ENCODE measurements at places on chromosomes 3 and 15.
A peak's percentile ranks its signal among the peaks of the same experiment; 100 is the strongest.

- DNase-seq: no peak
These were observed 190.8 kb upstream of the HES1 start for GRCh38 chr3:193945143-193945542.

GRCh38 chr15:89095073-89095472, 6.8 kb downstream of the ABHD2 start:
- no peak for DNase-seq

GRCh38 chr3:60610441-60611112, 640.7 kb downstream of the FHIT start:
- no peak for DNase-seq

- DNase-seq: no peak
These were observed 1.2 kb downstream of the CGNL1 start for GRCh38 chr15:57377478-57377847.

DNA sequence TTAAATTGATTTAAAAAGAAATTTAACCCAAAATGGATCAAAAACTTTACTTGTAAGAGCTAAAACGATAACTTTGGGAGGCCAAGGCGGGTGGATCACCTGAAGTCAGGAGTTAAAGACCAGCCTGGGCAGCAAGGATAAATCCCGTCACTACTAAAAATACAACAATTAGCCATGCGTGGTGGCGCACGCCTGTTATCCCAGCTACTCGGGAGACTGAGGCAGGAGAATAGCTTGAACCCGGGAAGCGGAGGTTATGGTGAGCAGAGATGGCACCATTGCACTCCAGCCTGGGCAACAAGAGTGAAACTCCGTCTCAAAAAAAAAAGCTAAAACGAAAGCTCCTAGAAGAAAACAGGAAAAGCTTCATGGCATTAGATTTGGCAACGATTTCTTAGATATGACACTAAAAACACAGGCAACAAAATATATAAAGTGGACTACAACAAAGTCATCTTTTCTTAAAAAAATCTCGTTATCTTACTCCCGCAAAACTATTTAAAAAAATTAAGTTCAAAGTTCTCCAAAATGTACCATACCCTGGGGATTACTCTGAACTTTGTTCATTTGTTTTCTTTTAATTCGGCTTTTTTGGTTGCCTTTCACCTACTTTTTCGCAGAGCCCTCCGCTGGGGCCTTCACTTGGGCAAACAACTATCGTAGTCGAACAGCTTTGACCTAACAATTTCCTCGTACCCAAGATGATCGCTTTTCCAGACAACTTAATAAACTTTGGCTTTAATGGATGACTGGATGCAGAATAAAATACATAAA, 2.9 kb downstream of the HDDC3 start:
- DNase-seq: no peak

- no peak for DNase-seq
These were observed 106.3 kb downstream of the ZBTB20 start for GRCh38 chr3:115040673-115041286.

- peak; percentile 6 for DNase-seq
These were observed 3.2 kb upstream of the BMF start for GRCh38 chr15:40111888-40112287.

- no peak for DNase-seq
These were observed 8.7 kb downstream of the U2SURP start for GRCh38 chr3:143010024-143010423.

GRCh38 chr3:186456731-186457191, 87.4 kb downstream of the CRYGS start:
- DNase-seq: no peak

GRCh38 chr15:67097930-67098740, 32.7 kb downstream of the SMAD3 start:
- peak; percentile 77 for DNase-seq

- no peak for DNase-seq
These were observed 60.4 kb downstream of the RYR3 start for GRCh38 chr15:33371159-33371558.

- DNase-seq: peak; percentile 72
These were observed 62.8 kb downstream of the POLR2M start for GRCh38 chr15:57769266-57769665.

DNA sequence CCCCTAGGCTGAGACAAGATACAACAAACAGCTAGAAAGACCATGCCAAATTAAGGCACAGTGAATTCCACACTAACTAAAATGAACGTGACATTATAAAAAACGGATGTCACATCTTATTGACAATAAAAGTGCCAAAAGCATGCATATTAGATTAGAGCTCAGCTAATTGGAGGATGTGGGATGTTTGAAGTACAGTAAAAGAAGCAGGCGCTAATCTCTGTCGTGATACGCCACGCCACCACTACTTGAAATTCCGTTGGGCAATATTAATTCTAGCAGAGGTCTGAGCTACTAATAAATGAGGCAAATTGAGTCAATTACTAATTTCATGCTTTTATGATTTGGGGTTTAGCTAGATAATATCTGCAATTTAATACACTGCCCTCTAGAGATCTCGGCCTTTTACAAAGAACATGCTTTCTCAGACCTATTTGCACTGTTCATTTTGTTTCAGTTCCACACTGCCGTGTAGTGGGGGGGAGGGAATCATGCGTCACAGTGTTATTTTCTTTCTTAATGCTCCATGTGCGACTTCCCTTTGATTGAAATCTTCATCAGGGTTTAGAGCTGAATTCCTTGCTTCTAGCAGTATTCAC, 52.9 kb upstream of the ROBO2 start:
- DNase-seq: no peak

DNA sequence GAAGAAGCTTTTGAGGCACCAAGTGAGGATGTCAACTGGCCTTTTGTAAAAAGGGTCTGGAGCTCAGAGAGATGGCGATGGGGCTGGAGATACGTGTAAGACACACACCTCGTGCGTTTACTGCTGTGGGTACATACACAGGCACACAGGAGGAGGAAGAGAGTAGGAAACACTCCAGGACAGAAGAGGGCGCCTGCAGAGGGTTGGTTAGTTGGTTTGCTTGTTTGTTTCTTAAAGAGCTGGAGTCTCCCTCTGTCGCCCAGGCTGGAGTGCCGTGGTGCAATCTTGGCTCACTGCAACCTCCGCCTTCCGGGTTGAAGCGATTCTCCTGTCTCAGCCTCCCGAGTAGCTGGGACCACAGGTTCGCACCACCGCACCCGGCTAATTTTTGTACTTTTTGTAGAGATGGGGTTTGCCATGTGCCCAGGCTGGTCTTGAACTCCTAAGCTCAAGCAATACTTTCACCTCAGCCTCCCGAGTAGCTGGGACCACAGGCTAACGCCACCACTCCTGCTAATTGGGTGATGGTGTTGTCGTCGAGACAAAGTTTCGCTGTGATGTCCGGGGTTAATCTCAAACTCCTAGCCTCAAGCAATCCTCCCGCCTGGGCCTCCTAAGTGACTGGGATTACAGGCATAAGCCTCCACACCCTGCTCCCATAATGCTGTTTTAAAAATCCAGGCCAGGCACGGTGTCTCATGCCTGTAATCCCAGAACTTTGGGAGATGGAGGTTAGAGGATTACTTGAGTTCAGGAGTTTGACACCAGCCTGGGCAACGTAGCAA, 1.3 kb upstream of the PRR20G start:
- no peak for DNase-seq

DNA sequence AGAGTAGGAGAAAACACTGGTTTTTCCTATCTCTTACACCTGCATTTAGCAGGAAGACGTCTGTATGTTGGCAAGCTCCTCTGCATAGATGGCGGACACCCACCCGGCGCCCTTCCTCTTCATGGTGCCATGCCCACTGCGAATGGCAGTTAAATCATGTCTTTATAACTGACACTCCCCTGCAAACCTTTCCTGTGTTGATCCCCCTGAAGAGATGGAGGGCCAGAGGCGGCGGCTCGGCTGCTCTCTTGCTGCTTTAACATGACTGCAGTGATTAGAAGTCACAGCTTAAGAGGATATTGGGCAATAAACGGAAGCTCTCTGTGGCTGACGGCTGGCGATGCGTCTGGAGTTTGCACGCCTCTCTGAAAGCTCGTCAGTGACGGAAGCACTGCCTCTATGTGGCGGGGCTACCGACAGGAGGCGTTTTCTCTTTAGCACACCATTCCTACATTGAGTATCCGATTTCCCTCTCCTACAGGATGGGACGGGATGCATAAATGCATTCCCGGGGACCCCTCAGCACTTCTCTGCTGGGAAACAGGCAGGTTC, 25.5 kb upstream of the SNRPA1 start:
- no peak for DNase-seq

- DNase-seq: no peak
These were observed 97.2 kb downstream of the LEKR1 start for GRCh38 chr3:156923349-156923748.

GRCh38 chr3:61358364-61358763, 107.1 kb upstream of the FHIT start:
- DNase-seq: peak; percentile 55

DNA sequence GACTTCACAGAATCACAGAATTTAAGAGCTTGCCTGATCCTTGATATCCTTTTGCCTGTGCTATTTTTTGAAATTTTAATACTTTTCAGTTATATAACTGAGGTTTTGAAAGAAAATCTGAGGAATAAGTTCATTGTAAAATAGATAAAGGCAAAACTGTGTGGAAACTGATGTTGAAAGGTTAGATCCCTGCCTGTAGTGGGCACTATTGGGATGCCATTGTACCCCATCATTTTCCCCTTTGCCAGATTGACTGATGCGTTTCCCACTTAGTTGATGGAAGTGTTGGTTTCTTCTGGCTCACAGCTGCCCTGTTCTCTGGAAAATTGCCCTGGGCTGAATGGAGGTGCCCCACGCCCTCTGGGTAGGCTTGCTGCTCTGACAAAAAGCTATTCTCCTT, 387.9 kb downstream of the RBMS3 start:
- no peak for DNase-seq

DNA sequence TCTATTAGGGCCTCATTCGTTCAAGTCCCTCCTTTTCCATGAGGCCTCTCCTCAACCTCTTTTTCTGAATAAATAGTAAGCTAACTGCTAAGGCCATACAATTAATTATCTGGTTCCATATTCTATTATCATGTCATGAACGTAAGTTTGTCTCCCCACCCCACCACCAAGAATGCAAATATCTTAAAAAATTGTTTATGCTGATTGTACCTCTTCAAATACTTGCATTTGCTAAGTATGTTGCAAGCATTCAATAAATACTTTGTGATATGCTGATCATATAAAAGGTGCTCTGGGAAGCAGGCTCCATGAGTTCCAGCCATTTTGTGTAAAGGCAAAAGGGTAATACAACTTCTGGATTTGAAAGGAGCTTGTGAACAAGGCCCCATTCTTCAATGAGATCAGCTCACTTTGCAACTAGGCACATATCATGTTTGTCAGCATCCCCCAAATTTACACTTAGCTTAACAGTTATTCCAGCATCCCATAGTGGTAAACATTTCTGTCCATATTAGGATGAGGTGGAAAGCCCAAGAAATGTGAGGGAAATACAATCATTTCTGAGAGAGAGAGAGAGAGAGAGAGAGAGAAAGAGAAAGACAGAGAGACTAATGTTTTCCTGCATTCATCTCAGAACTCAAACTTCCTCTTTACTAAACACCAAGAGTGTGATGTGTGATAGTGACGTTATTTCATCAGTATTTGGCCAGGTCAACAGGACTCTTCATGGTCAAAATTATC, 33.2 kb downstream of the SLC12A8 start:
- no peak for DNase-seq

DNA sequence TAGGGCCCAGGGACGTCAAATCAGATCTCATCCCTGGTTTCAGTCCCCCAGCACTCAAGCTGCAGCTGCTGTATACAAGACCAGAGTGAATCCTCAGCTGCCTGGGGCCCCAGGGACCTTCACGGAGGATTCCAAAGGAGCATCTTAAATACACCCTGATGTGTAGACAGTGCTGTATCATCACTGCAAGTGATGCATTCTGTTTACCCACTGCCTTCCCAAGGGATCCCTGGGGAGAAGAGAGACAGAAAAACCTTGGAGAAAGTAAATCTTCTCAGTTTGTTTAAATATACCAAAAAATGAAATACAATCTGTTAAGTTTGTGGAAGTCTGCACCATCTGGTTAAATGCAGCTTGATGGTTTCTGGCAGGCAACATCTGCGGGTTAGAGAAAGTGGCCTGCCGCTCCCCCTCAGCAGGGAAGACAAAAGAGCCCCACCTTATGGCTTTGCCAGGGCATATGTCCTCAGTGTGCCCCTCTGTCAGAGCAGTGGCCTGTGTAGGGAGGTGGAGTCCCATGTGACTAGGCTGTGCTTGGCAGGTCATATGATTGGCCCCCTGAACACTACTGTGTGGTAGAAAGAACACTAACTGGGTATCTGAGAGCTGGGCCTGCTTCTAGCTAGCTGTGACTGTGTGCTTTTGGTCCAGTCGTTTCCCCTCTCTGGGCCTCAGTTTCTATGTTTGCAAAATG, 222.2 kb upstream of the TRIM42 start:
- no peak for DNase-seq

DNA sequence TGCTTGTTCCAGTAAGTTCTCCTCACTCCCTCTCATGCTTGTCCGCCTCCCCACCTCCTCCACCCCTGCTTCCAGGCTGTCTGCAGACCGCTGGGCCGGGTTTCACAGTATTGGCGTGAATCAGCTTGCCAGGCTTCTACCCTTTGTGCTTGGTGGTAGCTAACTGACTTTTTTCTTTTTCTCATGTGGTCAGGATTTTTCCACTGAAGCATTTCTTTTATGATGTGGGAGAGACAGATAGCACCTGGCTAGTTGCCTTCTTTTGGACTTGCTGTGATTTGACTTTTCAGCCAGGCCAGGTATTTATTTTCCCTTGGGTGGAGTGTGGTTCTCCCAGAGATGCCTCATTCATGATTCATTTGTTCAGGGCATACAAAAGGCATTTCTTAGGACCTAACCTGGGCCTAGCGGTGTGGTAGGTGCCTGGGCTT, 60.6 kb downstream of the ST6GAL1 start:
- DNase-seq: no peak

GRCh38 chr3:129973853-129974563, 512 bp upstream of the TRH start:
- no peak for DNase-seq

- DNase-seq: no peak
These were observed 79.5 kb upstream of the UMPS start for GRCh38 chr3:124650798-124651197.

- no peak for DNase-seq
These were observed 17.1 kb downstream of the CACNA2D2 start for GRCh38 chr3:50486219-50486888.

DNA sequence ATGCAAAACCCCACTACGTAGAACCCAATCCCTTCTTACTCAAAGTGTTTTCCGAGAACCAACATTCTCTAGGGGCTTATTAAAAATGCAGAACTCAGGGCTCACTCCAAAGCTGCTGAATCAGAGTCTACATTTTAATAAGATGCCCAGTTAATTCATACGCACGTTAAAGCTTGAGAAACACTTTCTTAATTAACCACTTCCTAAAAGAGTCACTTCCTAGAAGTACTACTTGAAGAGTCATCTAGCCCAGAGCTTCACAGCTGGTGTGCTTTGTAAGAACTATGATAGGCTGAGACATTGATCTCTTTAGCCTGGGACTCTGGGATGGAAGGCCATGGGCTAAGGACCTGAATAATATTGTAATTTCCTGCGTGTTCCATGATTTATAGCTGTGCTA, 9.0 kb downstream of the COL6A5 start:
- DNase-seq: no peak

GRCh38 chr3:124850633-124851032, 36.5 kb downstream of the ITGB5 start:
- no peak for DNase-seq

All from right forelimb (tissue), 1 donor.